ENCODE measurements at places on chromosomes 6 and 20. TPM values are rescaled to one million over a fixed set of nuclear protein-coding genes. Genes with fewer than 3 reads are reported as not detected.

The LGSN gene
- total RNA-seq = not detected

The SMLR1 gene
- not detected for total RNA-seq

The MUCL3 gene
- total RNA-seq = not detected

The TMEM74B gene
- total RNA-seq = not detected

The MED23 gene
- total RNA-seq = 59.5 TPM

The BPI gene
- 0.14 TPM for total RNA-seq

The REPS1 gene
- total RNA-seq = 56.6 TPM

The CDH4 gene
- 0.11 TPM for total RNA-seq

The PRKN gene
- total RNA-seq = 5.4 TPM

The EPB41L1 gene
- 0.25 TPM for total RNA-seq

The MAFB gene
- 3.3 TPM for total RNA-seq

The ZSCAN16 gene
- 7.4 TPM for total RNA-seq

The DTNBP1 gene
- total RNA-seq = 14.5 TPM

The SULF2 gene
- total RNA-seq = 2.8 TPM

The IL22RA2 gene
- total RNA-seq = not detected

The DACT2 gene
- not detected for total RNA-seq

The TSBP1 gene
- not detected for total RNA-seq

The PCSK2 gene
- total RNA-seq = not detected

The ARMC2 gene
- 5.7 TPM for total RNA-seq

The MYCT1 gene
- total RNA-seq = not detected

The FAM83C gene
- not detected for total RNA-seq

The C6orf15 gene
- not detected for total RNA-seq

The CTAGE9 gene
- total RNA-seq = not detected

The CALHM4 gene
- total RNA-seq = not detected

Measured in CD4-positive, alpha-beta T cell (primary cell).